Chondrocyte (in vitro differentiated cells): ENCODE measurements at places on chromosomes 7 and 10. TPM values are rescaled to one million over a fixed set of nuclear protein-coding genes. Genes with fewer than 3 reads are reported as not detected.

DNA sequence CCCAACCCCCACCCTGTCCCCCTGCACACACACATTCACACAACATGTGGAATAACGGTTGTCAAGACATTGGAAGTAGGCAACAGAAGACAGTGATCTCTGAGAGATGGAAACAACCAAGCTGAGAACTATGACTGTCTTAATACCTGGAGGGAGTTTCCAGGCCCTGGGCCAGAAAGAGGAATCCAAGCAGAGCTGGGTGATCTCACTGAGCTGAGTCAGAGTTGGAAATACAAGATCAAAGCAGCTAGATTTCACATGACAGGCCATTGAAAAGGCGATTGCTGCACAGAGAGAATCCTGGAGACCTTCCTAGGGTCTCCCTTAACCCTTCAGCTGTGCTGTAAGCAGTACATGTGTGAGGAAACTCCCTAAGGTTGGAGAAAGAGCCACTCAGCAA is 165.8 kb upstream of the PRSS1 start:
- no peaks in the 10 kb centered on the region for H3K27me3 ChIP-seq
- no peak for DNase-seq
- H3K4me3 ChIP-seq = no peak overlapping the region
- H3K27ac ChIP-seq = no peak overlapping the region
- no peaks in the 10 kb centered on the region for H3K36me3 ChIP-seq
- H3K4me1 ChIP-seq = peaks cover 13% of the 10 kb centered on the region

The GPER1 gene
- total RNA-seq = 5.7 to 9.9 TPM (median 9.5 TPM) in 3 replicates

DNA sequence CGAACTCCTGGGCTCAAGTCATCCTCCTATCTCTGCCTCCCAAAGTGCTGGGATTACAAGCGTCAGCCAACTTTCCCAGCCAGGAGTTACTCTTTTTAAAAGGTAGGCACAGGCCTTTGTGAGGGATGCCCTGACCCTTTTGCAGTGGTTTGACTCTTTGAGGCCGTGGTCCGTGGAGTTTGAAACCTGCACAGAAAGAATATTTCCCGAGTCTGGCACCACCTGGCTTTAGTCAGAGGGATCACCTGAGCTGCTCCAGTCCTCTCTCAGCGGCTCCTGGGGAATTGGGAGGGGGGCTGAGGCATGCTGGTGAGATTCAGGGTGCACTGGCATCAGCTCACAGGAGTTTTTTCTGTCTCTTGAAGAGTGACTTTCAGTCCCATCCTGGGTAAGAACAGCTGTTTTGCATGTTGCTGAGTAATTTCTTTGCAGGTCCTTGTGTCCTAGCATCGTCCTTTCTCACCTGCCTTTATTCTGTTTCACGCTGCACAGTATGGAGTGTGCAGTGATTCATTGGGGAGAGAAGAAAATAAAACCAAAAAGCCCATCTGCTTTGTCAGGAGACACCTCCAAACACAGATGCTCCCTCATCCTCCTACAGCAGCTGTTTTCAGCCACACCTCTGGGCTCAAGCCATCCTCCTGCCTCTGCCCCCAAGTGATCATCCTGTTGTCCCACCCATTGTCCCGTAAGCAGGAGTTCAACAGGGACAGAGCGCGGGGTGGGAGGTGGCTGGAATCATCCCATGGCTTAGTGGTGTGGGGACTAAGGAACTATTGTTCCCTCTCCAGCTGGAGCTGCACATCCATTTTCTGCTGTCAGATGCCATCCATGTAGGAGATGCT is 284.7 kb downstream of the CAMK1D start:
- H3K36me3 ChIP-seq = peaks cover 3% of the 10 kb centered on the region
- H3K27ac ChIP-seq = no peak overlapping the region
- no peak overlapping the region for H3K4me3 ChIP-seq

GRCh38 chr7:1637155-1637554 is 32.9 kb upstream of the ELFN1 start:
- H3K27ac ChIP-seq = no peak overlapping the region
- H3K4me3 ChIP-seq = no peak overlapping the region
- no peaks in the 10 kb centered on the region for H3K4me1 ChIP-seq
- DNase-seq = no peak
- H3K36me3 ChIP-seq = peaks cover 4% of the 10 kb centered on the region
- peaks cover 7% of the 10 kb centered on the region for H3K27me3 ChIP-seq

The FBXL13 gene
- total RNA-seq = 0.45 to 0.97 TPM (median 0.48 TPM) in 3 replicates

DNA sequence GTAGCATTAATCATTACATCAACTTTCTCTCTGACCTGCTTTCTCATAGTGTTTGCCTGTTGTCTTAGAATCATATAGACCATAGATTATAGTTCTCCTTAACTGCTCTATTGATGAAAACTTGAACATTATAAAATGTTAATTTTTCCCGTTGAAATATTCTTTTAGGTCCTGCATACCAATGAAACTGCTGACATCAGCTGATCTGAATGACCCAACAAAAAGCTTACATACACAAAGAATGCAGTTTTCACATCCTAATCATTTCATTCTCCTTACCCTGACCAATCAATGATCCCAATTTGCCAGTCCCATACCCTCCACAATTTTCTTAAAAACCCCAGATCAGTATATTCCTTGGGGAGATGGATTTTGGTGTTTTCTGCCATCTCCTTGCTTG is 302.9 kb upstream of the MBL2 start:
- H3K27ac ChIP-seq = no peak overlapping the region
- no peaks in the 10 kb centered on the region for H3K36me3 ChIP-seq
- H3K27me3 ChIP-seq = peaks cover 7% of the 10 kb centered on the region
- H3K4me1 ChIP-seq = peaks cover 5% of the 10 kb centered on the region
- DNase-seq = no peak

The TBX20 gene
- not detected in 3 replicates for total RNA-seq

The DEPP1 gene
- 9.4 to 105 TPM (median 105 TPM) in 3 replicates for total RNA-seq

GRCh38 chr10:16787361-16787791 is 29.8 kb downstream of the RSU1 start:
- peaks cover 38% of the 10 kb centered on the region for H3K4me1 ChIP-seq
- H3K27ac ChIP-seq = no peak overlapping the region

GRCh38 chr7:31705377-31705776 is 18.4 kb downstream of the PPP1R17 start:
- H3K27me3 ChIP-seq = peaks cover 4% of the 10 kb centered on the region
- DNase-seq = no peak
- no peaks in the 10 kb centered on the region for H3K36me3 ChIP-seq
- no peak overlapping the region for H3K4me3 ChIP-seq
- H3K4me1 ChIP-seq = no peaks in the 10 kb centered on the region

DNA sequence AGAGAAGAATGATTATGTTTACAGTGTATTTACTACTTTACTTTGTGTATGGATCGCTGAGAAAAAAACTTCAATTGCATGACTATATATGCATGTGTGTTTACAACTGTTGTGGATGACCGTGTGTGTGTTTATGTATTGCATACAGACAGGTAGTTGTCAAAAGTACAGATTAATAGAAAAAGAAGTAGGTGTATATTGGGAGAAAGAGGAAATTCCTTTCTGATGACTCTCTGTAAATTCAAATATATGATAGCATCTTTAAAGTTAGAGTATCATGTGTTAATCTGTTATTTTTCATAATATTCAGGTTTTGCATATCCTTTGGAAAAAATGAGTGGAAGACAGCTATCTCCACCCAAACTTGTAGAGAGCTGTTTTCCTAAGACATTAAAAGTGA is 160.4 kb upstream of the AGR3 start:
- DNase-seq = no peak
- H3K36me3 ChIP-seq = no peaks in the 10 kb centered on the region
- no peak overlapping the region for H3K4me3 ChIP-seq
- no peak overlapping the region for H3K27ac ChIP-seq
- H3K4me1 ChIP-seq = peaks cover 54% of the 10 kb centered on the region
- no peaks in the 10 kb centered on the region for H3K27me3 ChIP-seq

The ACHE gene
- total RNA-seq = 1.4 to 2.9 TPM (median 2.6 TPM) in 3 replicates

The TMEM229A gene
- not detected in 3 replicates for total RNA-seq

DNA sequence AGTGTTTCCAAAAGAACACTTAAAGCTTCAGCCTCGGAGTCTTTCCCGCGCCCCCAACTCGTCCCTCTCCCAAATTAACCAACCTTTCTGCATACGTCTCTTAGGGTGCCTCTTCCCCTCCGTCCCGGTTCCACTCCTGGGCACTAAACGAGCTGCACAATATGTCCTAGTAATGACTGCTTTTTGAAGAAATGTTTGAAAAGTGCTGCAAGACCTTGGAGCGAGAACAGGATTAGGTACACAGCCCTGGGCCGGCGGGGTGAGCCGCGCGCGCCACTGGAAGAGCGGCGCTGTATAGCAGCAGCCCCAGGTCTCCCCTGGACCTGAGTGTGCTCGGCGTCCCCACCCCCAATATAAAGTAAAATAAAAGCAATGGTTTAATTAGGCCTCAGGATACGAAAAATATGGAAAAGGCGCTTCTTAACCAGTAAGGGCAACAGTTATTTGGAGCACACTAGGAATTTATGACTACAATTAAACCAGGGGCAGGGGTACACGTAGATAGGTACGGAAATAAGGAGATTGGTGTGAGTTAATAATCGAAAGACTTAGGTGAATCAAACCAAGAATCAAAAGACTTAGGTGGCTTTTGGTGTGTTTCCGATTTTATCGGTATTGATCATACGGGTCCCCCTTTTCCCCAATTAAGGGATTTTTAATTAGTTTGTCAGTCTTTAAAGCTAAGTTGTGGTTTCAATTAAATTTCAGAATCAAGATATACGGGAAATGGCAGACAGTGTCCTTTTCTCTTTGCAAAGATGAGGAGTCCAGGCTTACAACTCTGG is 1.9 kb downstream of the TET1 start:
- peak overlapping the region; percentile 83 for H3K4me3 ChIP-seq
- no peaks in the 10 kb centered on the region for H3K36me3 ChIP-seq
- DNase-seq = no peak
- peak overlapping the region; percentile 95 for H3K27ac ChIP-seq

DNA sequence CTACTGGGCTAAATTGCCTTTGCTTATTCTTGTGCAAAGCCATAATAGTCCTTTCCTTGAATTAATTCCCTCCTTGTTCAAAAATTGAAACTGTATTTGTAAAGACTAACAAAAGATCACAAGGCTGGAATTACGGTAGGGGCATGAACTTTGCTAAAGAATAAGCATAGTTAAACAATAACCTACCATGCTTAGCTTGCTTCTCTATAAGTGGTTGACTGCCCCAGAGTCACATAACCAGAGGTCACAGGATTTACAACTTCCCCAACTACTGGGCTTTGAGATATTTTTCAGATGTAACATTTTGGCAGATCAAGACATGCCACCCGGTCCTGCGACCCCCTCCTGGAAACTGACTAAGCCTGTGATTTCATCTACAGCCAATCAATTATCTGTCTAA is 181.4 kb downstream of the GPAM start:
- DNase-seq = no peak
- H3K4me3 ChIP-seq = no peak overlapping the region
- H3K4me1 ChIP-seq = no peaks in the 10 kb centered on the region
- H3K27ac ChIP-seq = no peak overlapping the region
- no peaks in the 10 kb centered on the region for H3K27me3 ChIP-seq
- no peaks in the 10 kb centered on the region for H3K36me3 ChIP-seq

The RBM48 gene
- total RNA-seq = 8.2 to 12.5 TPM (median 9.9 TPM) in 3 replicates

DNA sequence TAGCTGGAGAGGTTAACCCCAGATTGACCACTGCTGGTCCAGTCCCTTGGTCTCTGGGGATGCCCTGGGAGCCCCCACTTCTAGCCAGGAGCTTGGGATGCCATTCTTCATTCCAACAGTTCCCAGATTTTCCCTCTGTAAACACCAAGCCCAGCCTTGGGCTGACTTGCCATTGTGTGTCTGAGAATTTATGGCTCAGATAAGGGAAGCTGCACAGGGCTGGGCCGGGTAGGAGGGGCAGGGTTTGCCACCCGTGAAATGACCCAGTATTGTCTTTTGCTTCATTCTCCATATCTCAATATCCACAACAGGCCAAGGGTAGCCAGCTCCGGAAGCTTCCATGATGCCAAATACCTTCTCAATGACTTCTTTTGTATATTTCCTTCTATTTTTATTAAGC is 32.1 kb downstream of the AFAP1L2 start:
- no peaks in the 10 kb centered on the region for H3K27me3 ChIP-seq
- H3K36me3 ChIP-seq = no peaks in the 10 kb centered on the region
- no peak for DNase-seq
- H3K4me3 ChIP-seq = no peak overlapping the region
- peaks cover 31% of the 10 kb centered on the region for H3K4me1 ChIP-seq
- H3K27ac ChIP-seq = no peak overlapping the region

DNA sequence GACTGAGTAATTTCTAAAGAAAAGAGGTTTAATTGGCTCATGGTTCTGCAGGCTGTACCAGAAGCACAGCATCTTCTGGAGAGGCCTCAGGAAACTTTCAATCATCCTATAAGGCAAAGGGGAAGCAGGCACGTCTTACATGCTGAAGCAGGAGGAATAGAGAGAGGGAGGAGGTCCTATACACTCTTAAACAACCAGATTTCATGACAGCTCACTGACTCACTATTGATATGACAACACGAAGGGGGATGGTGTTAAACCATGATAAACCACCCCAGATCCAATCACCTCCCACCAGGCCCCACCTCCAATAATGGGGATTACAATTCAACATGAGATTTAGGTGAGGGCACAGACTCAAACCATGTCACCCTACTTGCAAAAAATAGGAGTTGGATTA is 201.5 kb downstream of the CDK14 start:
- H3K4me1 ChIP-seq = peaks cover 36% of the 10 kb centered on the region
- no peaks in the 10 kb centered on the region for H3K27me3 ChIP-seq
- no peak overlapping the region for H3K4me3 ChIP-seq
- H3K36me3 ChIP-seq = peaks cover 19% of the 10 kb centered on the region
- no peak for DNase-seq

The MOGAT3 gene
- not detected in 3 replicates for total RNA-seq

DNA sequence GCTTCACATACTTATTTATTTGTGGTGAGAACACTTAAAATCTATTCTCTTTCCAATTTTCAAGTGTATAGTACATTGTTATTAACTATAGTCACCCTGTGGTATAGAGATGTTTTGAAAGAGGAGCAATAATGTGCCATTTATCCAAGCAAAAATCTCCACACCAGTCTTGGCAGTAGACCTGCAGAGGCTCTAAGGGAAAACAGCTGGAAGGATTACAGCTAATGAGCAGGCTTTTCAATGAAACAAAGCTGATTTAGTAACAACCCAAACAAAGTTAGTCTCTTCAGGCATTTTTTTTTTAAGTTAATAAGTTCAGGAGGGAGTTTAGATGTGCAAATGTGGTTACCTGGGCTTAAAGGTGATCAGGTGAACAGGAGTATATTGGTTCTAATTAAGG is 101.9 kb downstream of the EVX1 start:
- H3K4me3 ChIP-seq = no peak overlapping the region
- no peaks in the 10 kb centered on the region for H3K36me3 ChIP-seq
- no peak overlapping the region for H3K27ac ChIP-seq

DNA sequence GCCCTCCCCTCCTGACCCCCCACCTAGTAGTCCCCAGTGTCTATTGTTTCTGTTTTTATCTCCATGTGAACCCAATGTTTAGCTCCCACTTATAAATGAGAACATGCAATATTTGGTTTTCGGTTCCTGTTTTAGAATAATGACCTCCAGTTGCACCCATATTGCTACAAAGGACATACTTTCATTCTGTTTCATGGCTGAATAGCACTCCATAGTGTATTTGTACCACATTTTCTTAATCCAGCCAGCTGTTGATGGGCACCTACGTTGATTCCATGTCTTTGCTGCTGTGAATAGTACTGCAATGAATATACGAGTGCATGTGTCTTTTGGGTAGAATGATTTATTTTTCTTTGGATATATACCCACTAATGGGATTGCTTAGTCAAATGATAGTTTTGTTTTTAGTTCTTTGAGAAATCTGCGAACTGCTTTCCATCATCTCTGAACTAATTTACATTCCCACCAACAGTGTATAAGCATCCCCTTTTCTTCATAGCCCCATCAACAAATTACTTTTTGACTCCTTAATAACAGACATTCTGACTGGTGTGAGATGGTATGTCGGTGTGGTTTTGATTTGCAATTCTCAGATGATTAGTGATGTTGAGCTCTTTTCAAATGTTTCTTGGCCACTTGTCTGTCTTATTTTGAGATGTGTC is 128.4 kb upstream of the PHYHIPL start:
- H3K4me1 ChIP-seq = peaks cover 7% of the 10 kb centered on the region
- no peak overlapping the region for H3K4me3 ChIP-seq
- H3K36me3 ChIP-seq = no peaks in the 10 kb centered on the region
- peaks cover 2% of the 10 kb centered on the region for H3K27me3 ChIP-seq
- DNase-seq = no peak
